ENCODE measurements at places on chromosomes 2 and 18.

- DNase-seq, result no peak
Measured at GRCh38 chr2:101766871-101767739, 69.6 kb downstream of the MAP4K4 start.

GRCh38 chr2:28332696-28333095 is 60.0 kb upstream of the FOSL2 start:
- DNase-seq, result no peak

- peak; percentile 51 for DNase-seq
Measured at GRCh38 chr2:112722816-112723546, 2.2 kb downstream of the NT5DC4 start.

DNA sequence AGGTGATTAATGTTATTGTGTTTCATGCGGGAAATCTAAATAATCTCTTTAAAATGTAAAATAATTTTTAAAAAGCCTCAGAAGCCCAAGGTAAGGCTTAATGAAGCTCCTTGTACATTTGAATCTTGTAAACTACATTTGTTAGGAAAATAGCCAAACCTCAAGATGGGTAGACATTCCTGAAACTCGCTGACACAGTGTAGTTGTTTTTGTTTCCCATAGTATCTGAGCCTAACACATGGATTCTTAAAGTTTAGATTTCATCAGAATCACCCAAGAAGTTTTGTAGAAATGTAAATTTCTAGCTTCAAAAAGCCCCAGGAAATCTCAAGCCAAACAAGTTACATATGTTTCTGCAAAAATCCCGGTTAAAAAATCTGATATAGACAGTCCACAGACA is 1221.1 kb upstream of the ACVR2A start:
- no peak for DNase-seq

GRCh38 chr18:46888965-46889364 is 28.3 kb downstream of the PIAS2 start:
- DNase-seq, result no peak

DNA sequence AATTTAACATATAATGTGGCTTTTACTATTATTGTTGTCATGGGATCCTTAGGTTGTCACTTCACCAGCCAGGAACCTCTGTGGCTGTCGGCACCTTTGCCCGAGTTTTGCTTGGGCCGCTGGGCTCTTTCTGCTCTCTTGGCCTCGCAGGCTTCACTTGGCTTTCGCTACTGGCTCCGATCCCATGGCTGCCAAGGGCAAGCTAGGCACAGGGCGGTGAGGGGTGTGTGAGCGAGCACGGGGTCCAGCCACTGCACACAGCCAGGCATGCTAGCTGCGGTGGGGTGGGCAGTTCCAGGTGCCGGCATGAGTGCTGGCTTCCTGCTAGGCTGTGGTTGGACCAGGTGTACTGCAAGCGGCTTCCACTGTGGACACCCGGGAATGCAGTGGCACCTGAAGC is 23.4 kb upstream of the RAPGEF4 start:
- DNase-seq, result no peak

GRCh38 chr2:139380051-139380450 is 599.9 kb upstream of the NXPH2 start:
- no peak for DNase-seq

- no peak for DNase-seq
Measured at GRCh38 chr2:205717999-205718398, 35.7 kb downstream of the NRP2 start.

GRCh38 chr2:60525899-60526298 is 27.6 kb downstream of the BCL11A start:
- no peak for DNase-seq

- peak; percentile 99 for DNase-seq
Measured at GRCh38 chr2:227817850-227818674, 4.4 kb downstream of the CCL20 start.

All from inflammatory macrophage (primary cell).